ENCODE measurements at places on chromosomes 13 and 19. TPM values are rescaled to one million over a fixed set of nuclear protein-coding genes. Genes with fewer than 3 reads are reported as not detected.

The TMIGD2 gene
- total RNA-seq: not detected

The TEX29 gene
- not detected for total RNA-seq

The KCNJ14 gene
- 0.53 TPM for total RNA-seq

The C19orf33 gene
- 606 TPM for total RNA-seq

Data from hair follicular keratinocyte (primary cell).